HuH-7.5 (cell line): ENCODE measurements at places on chromosomes 7 and 10.

GRCh38 chr10:43665054-43665453, 16.4 kb upstream of the ZNF32 start:
- DNase-seq, result no peak

GRCh38 chr10:125128397-125129075, 31.8 kb downstream of the CTBP2 start:
- DNase-seq, result no peak

GRCh38 chr10:100890141-100890672, 22.6 kb upstream of the SLF2 start:
- DNase-seq, result no peak

GRCh38 chr10:99266383-99266782, 30.7 kb upstream of the HPSE2 start:
- DNase-seq, result no peak

GRCh38 chr7:46972205-46972604, 609.7 kb downstream of the TNS3 start:
- DNase-seq, result no peak

DNA sequence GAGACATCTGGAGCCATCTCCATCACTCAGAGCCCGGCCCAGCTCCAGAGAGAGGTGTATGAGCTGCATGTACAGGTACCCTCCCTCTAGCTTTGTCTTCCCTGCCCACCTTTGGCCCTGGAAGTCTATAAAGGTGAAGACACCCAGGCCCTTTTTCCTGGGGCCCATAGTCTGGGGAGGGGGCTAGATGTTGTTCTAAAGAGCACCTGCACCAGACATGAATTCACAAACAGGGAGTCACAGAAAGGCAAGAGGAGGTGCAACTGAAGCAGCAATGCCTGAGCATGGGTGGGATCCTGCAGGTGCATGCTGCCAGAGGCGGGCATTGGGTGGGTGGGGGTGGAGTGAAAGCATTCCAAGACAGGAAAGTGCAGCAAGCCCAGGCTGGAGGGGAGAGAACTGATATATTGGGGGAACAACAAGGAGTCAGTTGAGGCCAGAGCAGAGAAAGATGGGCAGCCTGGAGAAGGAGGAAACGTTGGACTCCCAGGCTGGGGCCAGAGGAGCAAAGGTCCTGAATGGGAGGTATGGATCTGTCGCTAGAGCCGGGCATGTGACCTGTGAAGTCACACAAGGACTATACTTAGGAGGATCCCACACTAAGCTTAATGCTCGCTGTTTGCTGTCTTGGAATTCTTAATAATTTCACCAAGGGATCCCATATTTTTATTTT, 11.7 kb downstream of the CDHR1 start:
- no peak for DNase-seq

GRCh38 chr10:5089865-5090264, 4.3 kb upstream of the AKR1C3 start:
- DNase-seq, result no peak

GRCh38 chr10:25502453-25502852, 327.7 kb downstream of the GPR158 start:
- no peak for DNase-seq

DNA sequence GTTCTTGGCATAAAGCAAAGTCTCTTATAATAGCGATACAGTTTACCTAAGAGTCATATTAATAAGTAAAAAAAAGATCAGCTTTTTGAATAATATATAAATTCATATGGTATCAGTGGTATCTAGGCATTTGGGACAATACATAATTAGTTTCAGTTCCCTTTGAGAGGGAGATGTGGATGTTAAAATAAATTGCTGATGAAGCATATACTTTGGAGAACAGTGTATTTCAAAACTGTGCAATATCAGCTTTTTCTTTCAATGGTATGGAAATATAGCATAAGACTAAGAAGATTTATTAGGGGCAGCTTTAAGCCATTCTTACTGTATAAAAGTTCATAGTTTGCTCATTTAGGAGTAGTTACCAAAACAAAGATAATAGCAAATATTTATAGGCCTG, 35.5 kb downstream of the MDFIC start:
- no peak for DNase-seq

- DNase-seq, result peak; percentile 41
Measured at GRCh38 chr7:130733931-130734814, at the start of gene KLF14. Gene KLF14 (minus strand): TSS chr7:130734207. CDS start chr7:130734033, 174 bp downstream.

DNA sequence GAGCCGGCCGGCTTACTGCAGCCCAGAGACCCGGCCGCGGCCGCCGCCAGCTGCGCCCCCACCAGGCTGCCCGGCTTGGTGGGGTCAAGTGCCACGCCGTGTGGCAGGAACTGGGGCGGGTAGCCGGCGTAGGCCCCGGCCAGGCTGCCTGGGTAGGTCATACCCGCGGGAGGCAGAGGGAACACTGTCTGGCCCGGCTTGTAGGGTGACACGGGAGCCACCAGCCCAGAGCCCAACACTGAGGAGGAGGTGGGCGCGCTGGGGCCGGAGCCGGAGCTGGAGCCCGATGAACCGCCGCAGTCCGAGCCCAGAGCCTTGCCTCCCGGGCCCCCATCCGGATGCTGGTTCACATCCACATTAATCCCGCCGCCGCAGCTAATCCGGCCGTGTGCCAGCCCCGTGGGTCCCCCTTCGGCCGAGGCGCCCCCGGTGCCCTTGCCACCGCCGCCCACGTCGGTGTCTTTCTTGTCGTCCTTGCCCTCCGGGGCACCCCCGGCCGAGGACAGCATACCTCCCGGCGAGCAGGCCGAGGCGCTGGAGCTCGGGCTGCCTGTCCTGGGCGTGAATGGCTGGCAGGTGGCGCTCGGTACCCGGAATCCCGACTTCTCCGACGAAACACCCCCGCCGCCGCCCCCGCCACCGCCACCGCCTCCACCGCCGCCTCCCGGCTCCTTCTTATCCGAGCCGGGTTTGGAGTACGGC, 2.0 kb downstream of the ZNF503 start:
- DNase-seq, result peak; percentile 71

- no peak for DNase-seq
Measured at GRCh38 chr10:50421026-50421719, 169.9 kb upstream of the ASAH2 start.

DNA sequence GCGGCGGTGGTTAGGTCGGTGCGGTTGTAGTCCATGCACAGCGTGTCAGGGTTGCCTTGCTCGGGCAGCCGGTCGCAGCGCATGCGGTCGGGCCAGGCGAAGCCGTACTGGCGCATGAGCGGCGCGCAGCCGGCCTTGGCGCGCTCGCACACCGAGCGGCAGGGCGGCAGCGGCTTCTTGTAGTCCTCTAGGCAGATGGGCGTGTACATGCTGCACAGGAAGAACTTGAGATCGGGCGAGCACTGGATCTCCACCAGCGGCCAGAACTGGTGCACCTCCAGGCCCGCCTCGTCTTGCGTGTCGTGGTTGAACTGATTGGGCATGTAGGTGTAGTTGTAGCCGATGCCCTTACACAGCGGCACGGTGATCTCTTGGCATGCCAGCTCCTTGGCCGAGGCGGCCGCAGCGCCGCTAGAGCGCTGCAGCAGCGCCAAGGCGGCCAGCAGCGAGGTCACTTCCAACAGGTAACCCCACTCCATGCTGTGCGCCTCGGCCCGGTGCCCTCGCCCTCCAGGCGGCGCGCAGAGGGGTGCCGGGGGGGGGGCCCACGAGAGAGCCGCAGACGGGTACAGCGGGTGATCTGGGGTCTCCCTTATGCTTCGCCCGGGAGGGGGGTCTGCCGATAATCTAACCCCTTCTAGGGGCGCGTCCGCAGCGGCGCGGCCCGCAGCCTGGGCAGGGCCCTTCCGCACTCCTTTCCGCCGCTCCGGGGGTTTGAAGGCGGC, 983 bp downstream of the FZD8 start:
- DNase-seq, result peak; percentile 16

- DNase-seq, result no peak
Measured at GRCh38 chr10:33009244-33010131, 51.5 kb upstream of the ITGB1 start.

GRCh38 chr10:77398986-77399755, 238.4 kb downstream of the KCNMA1 start:
- no peak for DNase-seq

DNA sequence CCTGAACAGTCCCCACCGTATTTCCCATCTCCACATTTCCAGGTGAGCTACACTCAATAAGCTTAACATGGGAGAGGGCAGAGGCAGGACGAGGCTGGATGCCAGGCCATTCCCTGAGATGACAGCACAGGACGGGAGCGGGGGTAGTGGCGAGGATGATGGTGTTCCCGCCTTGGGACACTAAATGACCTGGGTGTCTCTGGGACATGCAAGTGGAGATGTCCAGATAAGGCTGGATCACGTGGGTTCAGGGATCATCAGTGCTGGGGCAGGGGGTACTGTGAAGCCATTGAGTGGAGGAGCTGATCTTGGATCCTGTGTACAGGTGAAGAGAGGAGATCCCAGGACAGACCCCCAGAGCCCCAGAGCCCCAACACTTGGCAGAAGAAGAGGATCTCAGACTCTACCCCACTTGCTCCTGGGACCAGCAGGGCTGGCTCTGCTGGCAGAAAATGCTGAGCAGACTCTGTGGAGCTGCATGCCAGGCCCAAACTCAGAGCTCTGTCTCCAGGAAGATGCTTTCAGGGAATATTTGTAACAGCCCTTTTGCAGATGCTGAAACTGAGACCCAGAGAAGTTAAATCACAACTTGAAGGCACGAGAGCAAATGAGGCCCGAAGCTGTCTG, 29.7 kb upstream of the HSPA12A start:
- no peak for DNase-seq

- no peak for DNase-seq
Measured at GRCh38 chr10:98519841-98520240, 73.1 kb upstream of the HPS1 start.

- DNase-seq, result no peak
Measured at GRCh38 chr7:141693082-141693481, 8.9 kb downstream of the DENND11 start.

- no peak for DNase-seq
Measured at GRCh38 chr10:125868372-125868975, 12.6 kb downstream of the DHX32 start.

DNA sequence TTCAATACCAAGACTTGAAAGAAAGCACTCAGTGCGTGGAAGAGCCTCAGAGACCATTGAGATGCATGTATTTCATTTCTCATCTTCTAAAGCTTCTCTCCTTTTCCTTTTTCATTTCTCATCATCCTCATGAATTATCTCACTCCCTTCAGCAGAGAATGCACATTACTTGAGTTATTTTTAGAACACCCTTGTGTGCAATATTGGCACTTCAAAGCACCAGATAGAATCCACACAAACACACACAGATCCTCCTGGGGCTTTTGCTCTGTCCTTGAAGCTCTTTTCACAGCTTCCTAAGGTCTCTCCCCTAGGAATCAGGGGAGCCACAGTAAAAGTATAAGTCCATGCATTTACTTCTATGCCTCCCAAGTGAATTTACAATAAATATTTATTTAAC, 18.3 kb downstream of the DGKI start:
- no peak for DNase-seq

DNA sequence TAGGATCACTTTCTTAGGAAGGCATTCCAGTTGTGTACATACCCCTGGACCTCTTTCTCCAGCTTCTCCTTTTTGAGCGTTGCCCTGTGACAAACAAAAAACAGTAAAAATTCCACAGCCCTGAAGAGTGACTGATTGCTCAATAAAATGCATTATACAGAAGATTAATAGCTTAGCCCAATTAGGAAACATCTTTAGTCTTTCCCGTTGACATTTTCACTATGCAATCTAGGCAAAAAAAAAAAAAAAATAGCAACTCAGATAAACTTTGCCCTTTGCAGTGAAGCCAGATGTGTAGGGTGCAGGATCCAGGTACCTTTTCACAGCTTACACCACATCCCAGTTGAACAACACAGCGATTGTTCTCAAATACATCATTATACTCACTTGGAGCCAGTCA, 17.9 kb downstream of the COL28A1 start:
- no peak for DNase-seq

DNA sequence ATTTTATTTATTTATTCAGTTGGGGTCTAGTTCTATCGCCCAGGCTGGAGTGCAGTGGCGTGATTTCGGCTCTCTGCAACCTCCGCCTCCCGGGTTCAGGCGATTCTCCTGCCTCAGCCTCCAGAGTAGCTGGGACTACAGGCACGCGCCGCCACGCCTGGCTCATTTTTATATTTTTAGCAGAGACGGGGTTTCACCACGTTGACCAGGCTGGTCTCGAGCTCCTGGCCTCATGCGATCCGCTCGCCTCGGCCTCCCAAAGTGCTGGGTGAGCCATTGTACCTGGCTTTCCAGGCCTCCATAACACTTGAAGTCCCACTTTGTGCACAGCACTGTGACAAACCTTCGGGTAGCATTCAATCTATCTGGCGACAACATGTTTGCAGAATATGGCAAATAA, 1.0 kb upstream of the DCLRE1C start:
- no peak for DNase-seq

DNA sequence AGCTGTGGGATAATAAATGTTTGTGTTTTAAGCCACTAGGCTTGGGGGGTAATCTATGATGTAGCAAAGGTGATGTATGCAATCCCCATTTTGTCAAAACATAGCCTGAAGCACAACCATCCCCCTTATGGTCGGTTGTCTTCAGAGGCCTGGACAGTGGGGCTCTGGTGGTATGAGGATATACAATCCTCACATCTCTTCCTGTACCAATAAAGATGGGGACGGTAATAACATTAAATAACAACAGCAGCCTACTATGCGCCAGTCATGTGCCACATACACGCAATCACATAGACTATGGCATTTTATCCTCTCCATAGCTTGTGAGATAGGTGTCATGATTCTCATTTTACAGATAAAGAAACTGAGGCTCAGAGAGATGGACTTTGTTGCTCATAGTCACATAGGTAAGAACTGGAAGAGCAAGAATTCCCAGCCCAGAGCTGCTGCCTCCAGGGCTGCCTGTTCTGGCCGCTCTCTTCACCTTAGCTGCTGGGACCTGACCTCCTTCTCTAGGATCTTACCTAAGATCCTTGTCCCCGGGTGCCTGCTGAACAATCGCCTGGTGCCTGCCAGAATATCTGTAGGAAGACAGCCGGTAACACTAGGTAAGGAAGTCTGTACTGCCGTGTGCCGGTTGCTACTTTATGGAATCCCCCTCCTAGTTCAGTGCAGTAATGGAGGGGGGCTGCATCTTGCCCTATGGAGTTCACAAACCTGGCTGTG, 108.6 kb downstream of the ARHGAP22 start:
- DNase-seq, result no peak

DNA sequence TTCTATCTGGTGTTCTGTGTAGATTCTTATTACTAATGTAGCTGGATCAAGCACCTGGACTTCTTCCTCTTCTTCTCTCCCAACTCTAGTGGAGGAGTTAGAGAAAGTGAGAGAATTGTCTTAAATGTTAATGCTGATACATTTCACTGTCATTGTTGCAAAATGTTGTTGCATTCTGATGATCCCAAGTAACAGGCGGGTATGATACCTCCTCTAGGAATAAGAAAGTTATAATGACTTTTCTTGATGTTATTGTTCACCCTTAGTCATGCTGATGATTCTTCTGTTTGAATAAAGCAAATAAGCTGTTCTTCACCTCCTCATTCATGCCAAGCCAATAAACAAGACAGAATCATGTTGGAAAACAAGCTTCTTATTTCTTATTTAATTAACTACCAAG, 9.1 kb downstream of the CHRM2 start:
- no peak for DNase-seq

DNA sequence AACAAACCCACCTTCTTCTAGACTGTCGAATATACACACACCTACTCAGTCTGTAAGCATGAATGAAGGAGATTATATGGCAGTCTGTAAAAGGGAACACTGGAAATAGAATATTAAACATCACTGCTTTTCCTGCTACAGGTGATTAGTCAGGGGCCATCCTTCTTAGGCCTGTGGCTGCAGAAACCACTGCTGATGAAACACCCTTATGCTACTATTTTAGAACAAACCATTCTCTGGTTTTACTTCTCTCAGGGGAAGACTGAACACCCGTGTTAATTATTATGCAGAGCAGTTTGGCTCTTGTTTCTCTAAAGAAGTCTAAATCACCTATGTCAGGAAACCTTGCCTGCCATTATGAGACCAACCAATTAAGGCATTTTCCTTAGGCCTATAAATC, 351.1 kb upstream of the KLF6 start:
- DNase-seq, result no peak
